ENCODE measurements at places on chromosomes 11 and 22.

DNA sequence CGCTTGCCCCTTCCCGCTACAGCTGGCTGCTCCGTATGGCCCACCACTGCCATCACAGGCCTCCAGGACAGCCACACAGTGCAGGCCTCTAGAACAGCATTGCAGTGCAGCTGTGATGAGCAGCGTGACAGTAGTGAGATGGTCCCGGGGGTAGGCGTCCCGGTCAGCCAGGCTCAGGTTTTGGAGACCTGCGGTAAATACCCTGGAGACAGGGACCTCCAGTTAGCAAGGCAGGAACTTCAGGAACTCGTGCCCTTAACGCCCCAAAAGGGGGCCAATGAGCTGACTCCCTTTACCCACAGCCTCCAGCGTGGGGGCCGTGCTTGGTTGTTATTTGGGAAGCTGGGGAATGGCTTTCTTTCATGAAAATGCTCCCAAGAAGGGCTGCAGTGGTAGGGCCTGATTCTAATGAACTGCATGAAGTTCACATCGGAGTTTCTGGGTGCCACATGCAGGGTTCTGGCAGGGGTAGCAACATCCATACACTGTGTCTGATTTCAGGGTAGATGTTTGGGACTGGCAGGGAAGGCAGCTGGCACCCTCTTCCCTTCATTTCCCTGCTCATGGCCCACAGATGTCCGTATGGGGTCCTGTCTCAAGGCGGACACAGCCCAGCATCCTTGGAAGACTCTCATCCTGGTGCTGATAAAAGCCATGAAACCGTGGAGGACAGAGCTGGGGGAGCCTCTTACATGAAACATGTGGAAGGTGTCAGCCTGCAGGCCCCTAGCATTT lies 440.5 kb downstream of the TBC1D22A start:
- no peak for DNase-seq

DNA sequence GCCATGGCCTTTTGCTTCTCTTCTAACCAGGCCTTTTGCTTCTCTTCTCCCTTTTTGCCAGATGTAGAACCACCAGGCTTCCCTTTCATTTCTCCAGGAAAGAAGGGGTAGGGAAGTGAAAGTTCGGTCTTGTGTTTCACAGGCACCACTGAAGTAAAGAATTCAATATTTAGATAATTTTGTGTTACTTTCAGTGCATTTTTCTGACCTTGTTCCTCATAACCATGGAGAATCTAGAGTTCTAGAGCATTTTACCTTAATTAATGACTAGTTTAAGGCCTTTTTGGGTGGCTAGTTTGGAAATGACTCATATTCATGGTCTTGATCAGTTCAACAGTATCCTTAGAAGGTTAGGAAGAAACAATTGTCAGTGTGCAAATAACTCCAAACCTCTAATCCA lies 22.7 kb downstream of the GRAMD1B start:
- no peak for DNase-seq

DNA sequence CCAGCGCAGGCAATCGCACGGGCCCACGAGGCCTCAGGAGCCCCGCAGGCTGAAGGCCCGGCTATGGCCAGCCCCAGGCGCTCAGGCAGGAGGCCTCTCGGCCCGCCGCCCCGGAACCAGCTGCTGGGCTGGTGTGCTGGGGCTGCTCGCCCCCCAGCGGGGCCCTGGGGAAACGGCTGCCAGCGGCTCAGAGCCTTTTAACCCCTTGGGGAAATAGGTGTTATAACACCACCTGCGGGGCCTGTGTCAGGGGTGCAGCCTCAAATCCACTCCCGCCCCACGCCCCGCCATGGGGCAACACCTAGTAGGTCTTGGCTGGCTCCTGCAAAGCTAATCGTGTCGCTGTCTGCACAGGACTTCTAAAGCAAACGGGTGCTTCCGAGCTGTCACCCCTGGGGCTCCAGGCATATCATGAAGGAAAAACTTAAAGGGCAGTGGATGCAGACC lies 237.4 kb downstream of the TTC28 start:
- no peak for DNase-seq

- peak; percentile 14 for DNase-seq
Measured at GRCh38 chr11:93648158-93648557, 13.3 kb upstream of the CEP295 start.

- no peak for DNase-seq
Measured at GRCh38 chr11:95556342-95557163, 233.0 kb downstream of the FAM76B start.

DNA sequence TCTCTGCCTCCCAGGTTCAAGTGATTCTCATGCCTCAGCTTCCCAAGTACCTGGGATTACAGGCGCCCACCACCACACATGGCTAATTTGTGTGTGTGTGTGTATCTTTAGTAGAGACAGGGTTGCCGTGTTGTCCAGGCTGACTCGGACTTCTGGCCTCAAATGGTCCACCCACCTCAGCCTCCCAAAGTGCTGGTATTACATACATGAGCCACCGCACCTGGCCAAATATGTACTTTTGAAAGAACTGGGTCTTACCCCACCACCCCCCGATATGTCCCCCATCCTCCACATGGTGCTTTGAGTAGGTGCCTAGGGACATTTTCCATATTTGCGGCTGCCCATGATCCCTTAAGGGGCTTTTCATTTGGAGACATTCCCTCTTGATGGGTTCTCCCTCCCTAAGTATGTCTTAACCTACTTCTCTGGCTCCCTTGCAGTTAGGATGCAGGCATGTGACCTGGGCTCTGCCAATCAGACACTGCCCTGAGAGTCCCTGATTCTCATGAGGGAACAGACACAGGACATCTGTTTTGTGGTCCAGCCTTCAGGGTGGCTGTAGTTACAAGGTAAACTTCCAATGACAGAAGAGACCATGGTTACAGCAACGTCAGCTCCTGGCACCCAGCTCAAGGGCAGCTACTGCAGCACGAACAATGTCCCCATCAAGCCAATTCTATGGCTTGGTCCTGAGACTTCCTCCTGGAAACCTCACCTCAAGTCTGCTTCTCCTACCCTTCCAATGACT lies 48.4 kb downstream of the CHST1 start:
- DNase-seq: no peak

- peak; percentile 9 for DNase-seq
Measured at GRCh38 chr11:20670932-20671403, 1.6 kb downstream of the NELL1 start.

- DNase-seq: no peak
Measured at GRCh38 chr11:46348566-46349401, 1.5 kb downstream of the DGKZ start.

GRCh38 chr22:29691636-29692326 lies 28.0 kb upstream of the CABP7 start:
- peak; percentile 38 for DNase-seq

GRCh38 chr11:66842501-66842895 lies 743 bp upstream of the RCE1 start:
- DNase-seq: no peak

DNA sequence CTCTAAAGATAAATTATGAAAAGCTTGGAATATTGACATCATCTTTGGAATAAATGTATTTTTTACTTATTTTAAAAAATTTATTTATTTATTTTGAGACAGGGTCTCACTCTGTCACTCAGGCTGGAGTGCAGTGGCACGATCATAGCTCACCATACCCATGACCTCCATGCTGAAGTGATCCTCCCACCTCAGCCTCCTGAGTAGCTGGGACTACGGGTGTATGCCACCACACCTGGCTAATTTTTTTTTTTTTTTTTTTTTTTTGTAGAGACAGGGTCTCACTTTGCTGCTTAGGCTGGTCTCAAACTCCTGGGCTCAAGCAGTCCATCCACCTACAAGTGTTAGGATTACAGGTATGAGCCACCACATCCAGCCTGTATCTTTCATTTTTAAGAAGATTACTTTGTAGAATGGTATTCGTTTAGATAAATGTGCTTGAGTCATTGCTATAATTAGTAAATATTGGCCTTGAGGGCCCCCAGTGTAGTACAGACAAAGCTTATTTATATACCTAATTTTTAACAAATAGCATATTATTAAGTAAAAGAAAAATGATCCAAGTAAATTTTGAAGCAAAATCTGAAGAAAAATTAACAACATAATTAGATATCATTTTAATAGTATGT lies 8.5 kb downstream of the SWAP70 start:
- DNase-seq: no peak

DNA sequence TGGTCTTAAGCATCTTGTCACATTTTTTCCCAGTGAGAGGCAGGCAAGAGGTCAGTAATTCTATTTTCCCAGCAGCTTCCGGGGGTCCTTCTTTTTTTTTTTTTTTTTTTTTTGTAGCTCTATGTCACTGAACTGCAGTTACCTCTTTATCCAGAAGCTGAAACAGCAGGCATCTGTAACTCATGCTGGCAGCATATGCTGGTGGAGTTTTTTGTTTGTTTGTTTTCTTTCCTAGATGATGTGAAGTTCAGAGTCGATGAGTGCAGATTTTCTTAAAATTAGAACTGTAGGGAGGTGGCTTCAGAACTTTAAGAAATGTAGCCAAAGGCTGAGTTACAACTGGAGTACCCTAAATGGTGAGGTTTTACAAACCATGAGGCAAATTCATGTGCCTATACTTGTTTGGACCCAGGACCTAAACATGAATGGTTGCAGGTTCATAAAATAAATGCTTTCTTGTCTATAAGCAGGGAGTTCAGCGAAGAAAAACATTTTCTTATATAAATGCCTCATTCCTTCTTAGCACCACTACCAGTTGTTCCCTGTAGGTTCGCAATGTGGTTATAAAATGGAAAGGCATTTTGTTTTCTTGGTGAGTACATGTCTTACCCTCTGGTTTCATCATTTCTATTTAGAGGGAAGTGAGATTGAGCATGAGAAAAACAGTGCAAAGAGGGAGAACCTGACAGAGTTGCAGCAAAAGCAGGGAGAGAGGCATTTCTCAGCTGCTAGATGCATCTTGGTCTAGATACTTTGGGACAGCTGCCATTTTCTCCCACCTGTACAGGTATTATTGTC lies 84.0 kb downstream of the TRIM44 start:
- no peak for DNase-seq

GRCh38 chr11:96875712-96876111 lies 485.9 kb downstream of the JRKL start:
- DNase-seq: no peak

GRCh38 chr11:132821014-132821413 lies 711.3 kb downstream of the OPCML start:
- no peak for DNase-seq

GRCh38 chr11:8685306-8685705 lies 2.7 kb downstream of the RPL27A start:
- DNase-seq: no peak

DNA sequence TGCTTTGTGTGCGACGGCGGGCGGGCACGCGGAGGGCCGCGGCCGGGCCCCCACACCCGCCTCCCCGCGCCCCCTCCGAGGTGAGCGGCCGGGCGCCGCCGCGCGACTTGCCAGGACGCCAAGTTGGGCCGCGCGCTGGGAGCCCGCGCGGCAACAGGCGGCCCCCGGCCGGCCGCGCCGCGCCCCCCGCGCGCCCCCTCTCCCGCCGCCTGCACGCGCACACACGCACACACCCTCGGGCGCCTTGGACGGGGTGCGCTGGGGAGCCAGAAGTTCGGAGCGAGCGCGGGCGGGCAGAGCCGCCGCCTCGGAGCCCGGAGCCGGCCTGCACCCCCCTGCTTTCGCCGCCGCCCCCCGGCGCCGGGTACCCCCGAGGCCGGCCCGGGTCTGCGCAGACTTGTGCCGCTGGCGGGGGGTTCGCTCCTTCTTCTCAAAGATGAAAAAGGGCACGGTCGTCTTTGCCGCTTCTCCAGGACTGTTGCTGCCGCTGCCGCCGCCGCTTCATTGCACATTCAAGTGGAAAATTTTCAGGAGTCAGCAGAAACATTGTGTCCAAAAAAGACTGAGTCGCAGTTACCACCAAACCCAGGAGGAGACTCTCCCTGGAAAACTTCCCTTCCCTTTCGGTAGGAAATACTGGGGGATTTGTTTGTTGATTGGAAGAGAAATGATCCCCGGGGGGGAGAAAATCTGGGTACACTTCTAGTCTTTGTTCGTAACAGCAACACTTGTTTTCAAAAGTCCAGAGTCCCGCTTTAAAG lies 895 bp downstream of the TEAD1 start:
- peak; percentile 53 for DNase-seq

GRCh38 chr11:130874955-130875531 lies 41.2 kb downstream of the SNX19 start:
- DNase-seq: no peak

GRCh38 chr11:20707876-20708275 lies 38.5 kb downstream of the NELL1 start:
- DNase-seq: no peak

DNA sequence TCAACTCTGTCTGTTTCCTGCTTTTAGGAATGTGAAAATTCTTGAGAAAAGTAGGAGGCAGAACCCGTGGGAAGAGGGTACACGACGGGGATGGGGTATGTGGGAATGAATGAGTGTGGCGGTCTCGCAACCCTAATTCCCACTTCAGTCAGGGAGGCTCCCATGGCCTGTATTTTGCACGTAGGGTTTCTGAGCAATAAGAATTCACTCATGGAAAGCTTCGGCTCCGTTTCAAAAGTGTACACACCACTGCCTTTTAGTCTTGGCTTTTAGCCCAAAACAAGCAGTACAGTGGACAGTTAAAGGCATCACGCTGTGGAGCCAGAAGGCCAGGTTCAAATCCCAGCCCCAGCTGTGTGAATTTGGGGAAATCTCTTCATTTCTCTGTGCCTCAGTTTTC lies 116.7 kb downstream of the MN1 start:
- no peak for DNase-seq

- DNase-seq: no peak
Measured at GRCh38 chr11:20160425-20161229, at the start of gene DBX1. DBX1 (minus strand) TSS chr11:20160475; CDS start chr11:20160324, 151 bp downstream.

DNA sequence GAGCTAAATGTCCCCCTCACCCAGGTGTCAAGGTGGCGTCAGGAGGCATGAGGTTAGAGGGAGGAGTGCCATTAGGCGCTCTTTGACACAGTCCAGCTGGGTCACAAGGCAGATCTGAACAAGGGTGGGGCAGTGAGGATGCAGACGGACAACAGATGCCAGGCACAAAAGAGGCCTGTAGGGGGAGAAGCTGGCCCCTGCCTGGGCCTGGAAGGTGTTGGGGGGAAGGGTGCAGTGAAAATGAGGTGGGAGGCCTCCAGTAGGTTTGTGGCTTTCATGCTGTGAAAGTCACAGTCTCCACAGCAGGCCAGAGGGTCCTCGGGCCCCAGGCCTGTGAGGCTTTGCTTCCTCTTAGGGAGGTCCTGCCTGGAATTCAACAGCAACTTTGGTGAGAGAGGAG lies 85.0 kb upstream of the PLET1 start:
- DNase-seq: peak; percentile 66
